ENCODE measurements at places on chromosomes 12 and 14. TPM values are rescaled to one million over a fixed set of nuclear protein-coding genes. Genes with fewer than 3 reads are reported as not detected.

The BCL7A gene
- total RNA-seq = 2.0 TPM

The SERPINA1 gene
- total RNA-seq = not detected

The TOMM20L gene
- not detected for total RNA-seq

The DLGAP5 gene
- 1.1 TPM for total RNA-seq

The NINJ2 gene
- 0.58 TPM for total RNA-seq

The GNB3 gene
- total RNA-seq = 0.35 TPM

The PIWIL1 gene
- total RNA-seq = not detected

The MSRB3 gene
- 28.3 TPM for total RNA-seq

The KLRB1 gene
- total RNA-seq = not detected

The AEBP2 gene
- total RNA-seq = 7.2 TPM

The RPGRIP1 gene
- total RNA-seq = 0.12 TPM

The PMEL gene
- 0.47 TPM for total RNA-seq

The IL23A gene
- not detected for total RNA-seq

The PIP4K2C gene
- total RNA-seq = 7.4 TPM

The GPR84 gene
- total RNA-seq = not detected

The OR2AP1 gene
- not detected for total RNA-seq

The FSCB gene
- total RNA-seq = not detected

The SLC6A15 gene
- total RNA-seq = 2.1 TPM

The GALNT9 gene
- total RNA-seq = 8.3 TPM

The PZP gene
- not detected for total RNA-seq

The DIP2B gene
- total RNA-seq = 18.6 TPM

The ARHGEF40 gene
- 32.8 TPM for total RNA-seq

The EML1 gene
- 18.1 TPM for total RNA-seq

The SLC25A47 gene
- total RNA-seq = not detected

The SMOC1 gene
- 2.4 TPM for total RNA-seq

The DPPA3 gene
- total RNA-seq = not detected

The PCNX1 gene
- 26.1 TPM for total RNA-seq

The KRT7 gene
- 5.2 TPM for total RNA-seq

The BICD1 gene
- total RNA-seq = 2.7 TPM

The TRIAP1 gene
- 36.3 TPM for total RNA-seq

All from pericardium fibroblast (primary cell).